ENCODE measurements at places on chromosomes 2 and 18.
A peak's percentile ranks its signal among the peaks of the same experiment; 100 is the strongest.

GRCh38 chr18:54828281-54828881 is at the start of gene RAB27B:
Gene RAB27B (plus strand): TSS chr18:54828477. CDS start chr18:54877586, 49,109 bp downstream.
- peak; percentile 54 for DNase-seq

GRCh38 chr2:55899881-55900280 is 23.7 kb downstream of the EFEMP1 start:
- DNase-seq, result no peak

DNA sequence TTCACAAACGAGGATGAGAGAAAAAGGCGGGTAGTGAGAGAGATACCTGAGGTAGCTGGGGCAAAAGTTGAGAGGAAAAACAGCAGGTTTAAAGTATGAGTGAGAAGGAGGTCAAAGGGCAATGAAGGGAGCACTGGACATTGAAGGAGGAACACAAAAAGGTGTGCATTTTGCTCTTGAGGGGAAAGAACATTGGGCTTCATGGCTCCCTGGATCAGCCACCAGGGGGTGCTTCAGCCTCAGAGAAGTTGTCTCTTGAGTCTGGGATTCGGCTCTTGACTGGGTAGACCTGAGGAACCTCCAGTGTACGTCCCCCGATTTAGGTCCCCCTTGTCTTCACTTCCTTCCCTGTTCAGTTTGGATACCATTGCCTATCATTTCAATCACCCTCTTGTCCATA is 128.5 kb downstream of the RAPGEF4 start:
- no peak for DNase-seq

- no peak for DNase-seq
These were observed 18.2 kb downstream of the LMAN1 start for GRCh38 chr18:59340817-59341216.

- no peak for DNase-seq
These were observed 278.0 kb downstream of the METTL4 start for GRCh38 chr18:2293109-2293839.

GRCh38 chr2:109411640-109412325 is 202.0 kb downstream of the SEPTIN10 start:
- no peak for DNase-seq

DNA sequence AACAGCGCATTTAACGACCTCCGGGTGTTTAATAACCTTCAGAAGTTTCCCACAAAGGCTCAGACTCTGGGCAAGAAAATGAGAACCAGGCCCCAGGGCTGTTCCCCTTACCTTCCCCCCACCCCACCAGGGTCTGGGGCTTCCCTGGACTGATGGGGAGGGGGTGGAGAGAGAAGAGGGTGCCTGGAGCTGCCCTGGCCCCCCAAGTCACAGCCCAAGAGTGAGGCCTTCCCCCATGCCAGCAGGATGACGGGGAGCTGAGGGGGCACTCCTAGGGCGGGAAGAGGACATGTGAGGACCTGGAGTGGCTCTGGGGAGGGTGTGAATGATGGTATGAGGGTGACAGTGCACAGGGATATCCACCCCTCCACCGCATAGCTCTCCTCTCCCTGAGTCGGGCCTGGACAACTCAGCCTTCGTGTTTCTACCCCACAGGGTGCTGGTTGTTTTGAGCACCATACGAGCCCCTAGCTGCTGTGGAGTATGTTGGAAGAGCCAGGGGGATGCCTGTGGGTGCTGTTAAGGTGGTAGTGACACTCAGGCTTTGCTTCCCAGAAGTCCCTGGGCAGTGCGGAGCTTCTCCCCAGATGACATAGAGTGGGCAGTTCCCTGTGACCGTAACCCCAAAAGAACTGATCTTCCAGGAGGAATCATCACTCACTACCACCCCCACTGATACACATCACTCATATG is 3.9 kb downstream of the PKDCC start:
- no peak for DNase-seq

GRCh38 chr2:196096982-196097745 is 28.5 kb upstream of the DNAH7 start:
- no peak for DNase-seq

- no peak for DNase-seq
These were observed 80.8 kb upstream of the AGAP1 start for GRCh38 chr2:235413064-235413463.

- DNase-seq, result peak; percentile 80
These were observed at the start of gene LCLAT1 for GRCh38 chr2:30447149-30448045. Gene LCLAT1 (plus strand): TSS chr2:30447246. CDS start chr2:30525591, 78,345 bp downstream.

DNA sequence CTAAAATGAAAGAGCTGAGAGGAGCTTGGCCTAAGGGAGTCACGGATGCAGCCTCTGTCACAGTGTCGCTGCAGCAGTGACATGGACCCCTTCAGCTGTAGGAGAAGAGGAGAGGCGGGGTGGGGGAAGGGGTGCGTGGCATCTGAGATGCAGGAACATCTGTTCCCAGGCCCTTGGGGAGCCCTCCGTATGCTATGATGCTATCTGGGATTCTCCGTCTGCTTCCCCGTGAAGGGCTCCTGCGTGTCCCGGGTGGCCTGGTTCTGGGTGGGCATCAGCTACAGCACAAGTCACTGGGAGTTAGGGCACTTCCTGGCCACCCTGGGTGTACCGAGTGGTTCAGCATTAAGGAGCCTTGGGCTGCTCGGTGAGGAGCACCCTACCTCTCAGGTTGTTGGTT is 35.6 kb upstream of the B3GNT7 start:
- no peak for DNase-seq

GRCh38 chr2:88639865-88640264 is 12.6 kb upstream of the EIF2AK3 start:
- DNase-seq, result no peak

DNA sequence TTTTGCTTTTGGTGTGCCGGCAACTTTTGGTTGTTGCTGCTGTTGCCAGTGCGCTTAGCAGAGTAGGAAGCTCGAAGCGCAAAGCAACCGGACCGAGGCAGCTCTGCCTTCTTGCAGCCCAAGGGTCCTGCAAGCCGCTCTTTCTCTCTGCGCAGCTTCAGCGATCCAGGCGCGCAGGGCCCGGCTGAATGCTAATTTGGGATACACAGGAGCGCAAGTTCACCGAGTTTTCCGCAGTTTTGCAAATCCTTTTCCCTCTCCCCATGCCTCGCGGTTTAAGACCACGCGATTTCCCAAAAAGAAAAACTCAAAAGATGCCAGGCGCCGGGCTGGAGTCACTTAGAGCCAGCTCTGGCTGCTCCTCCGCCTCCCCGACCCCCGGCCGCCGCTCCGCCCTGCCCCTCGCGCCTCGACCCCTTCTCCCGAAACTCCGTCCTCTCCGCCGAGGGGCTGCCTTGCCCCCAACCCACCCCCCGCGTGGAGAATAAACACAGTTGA is 13.5 kb upstream of the SIX3 start:
- DNase-seq, result no peak

- no peak for DNase-seq
These were observed 15.0 kb downstream of the NGEF start for GRCh38 chr2:232997749-232998665.

DNA sequence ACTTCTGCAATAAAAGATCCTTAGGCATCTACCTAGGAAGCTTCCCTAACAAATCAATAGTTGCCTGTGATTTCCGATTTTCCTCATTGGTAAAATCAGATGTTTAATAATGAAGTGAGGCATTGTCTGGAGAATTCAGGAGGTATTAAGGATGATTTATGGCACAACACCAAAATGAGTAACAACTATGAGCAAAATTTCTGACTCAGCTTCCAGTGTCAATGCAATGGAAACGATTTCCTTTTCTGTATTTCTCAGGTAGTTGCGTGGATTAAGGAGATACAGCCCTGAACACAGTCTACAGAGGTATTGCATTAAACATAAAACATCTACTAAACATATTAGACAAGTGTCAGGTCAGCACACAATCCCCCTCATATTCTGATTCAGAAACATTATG is 99.5 kb downstream of the EPB41L3 start:
- DNase-seq, result no peak
